ENCODE measurements at places on chromosomes 11 and 22.

DNA sequence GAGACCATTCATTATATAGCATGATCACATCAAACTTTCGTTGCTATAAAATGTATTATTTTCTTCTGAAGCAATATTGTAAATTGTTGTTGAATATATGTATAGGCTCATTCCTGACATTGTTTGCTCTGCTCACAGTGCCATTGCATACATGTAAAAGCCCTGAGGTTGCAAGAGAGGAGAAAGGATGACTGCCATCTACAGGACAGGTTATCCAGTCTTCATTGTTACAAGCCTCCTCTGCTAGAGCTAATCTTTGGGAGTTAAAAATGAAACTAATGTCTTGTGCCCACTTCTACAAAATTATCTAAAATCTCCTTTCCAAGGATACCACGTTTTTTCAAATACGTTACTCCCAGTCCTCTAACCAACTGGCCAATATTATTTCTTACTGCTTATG is 16.4 kb upstream of the OR5AL1 start:
- DNase-seq, result no peak

DNA sequence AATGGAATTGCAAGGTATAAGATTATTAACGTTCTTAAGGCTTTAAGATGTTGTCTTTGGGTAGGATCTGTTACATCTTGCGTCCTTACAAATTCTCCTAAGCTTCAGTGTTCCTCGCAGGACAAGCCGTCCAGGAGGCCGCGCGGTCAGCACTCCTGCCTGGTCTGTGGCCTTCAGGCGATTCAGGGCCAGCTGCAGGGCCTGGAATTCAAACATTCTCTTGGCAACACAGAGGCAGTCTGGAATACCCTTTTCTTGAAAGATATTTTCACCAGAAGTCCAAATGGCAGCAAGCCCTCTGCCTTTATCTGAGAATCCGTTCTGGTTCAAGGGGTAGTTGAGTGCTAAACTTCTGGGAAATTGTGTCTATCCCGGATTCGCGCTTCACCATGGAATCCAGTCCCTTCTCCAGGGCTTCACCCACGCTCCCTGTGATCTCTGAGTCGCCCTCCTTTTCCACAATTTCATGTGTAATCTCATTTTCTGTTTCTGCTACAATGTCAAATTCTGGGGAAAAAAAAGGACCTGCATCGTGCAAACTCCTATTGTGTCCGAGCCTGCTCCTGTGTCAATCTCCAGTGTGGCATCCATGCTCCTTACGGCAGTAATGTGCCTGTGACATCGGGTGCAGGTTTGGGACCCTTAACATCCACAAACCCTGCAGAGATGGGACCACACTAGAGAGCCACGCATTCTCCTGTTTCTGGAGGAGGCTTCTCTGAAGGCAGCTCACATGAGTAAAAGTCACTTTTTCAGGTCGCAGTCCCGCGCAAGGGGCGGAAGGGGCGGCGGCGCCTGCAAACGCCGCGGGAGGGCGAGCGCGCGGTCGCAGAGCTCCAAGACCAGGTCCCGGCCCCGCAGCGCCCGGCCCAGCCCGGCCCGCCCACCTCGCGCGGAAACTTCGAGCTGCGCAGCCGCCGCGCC is 25.4 kb upstream of the SORL1 start:
- no peak for DNase-seq

DNA sequence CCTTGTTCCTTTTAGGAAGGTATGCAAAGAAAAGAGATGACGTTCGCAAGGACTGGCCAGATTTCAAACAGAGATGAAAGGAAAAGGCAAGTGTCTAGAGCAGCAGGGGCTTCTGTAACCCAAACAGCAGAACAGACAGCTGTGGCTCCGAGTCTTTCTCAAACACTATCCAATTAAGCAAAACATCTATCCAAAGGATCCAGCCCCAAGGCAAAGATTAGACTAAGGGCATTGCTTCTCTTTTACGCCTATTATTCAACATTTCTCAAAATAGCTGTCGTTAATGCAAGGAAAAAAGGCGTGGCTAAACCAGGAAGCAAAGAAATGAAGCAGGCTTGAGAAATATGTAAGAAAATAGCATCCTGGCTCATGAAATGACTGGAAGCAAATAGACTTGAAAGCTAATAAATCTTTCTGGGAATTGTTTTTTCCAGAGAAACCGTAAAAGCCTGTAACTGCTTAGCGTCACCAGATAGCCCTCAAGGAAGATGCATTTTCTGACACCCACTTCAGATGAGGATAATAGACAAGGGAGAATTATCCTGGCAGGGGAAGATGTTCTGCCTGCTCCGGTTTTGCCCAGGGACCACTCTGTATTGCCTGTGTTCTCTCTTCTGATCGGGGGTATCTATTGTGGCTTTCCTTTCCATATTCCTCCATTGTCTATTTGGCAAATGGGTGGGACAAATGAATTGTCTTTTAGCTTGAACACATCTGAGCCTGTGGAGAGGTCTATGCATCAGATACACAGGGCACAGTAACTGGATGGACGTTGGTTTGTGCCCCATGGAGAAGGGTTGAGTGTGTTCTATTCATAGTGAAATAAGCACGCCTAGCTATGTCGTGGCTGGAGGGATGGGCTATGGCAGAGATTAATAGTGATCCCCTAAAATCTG is 20.2 kb downstream of the C11orf96 start:
- no peak for DNase-seq

- DNase-seq, result no peak
Measured at GRCh38 chr11:69659591-69659990, 15.6 kb downstream of the LTO1 start.

All from brain microvascular endothelial cell (primary cell).